ENCODE measurements at places on chromosomes 16 and 17. TPM values are rescaled to one million over a fixed set of nuclear protein-coding genes. Genes with fewer than 3 reads are reported as not detected.

- no peak for DNase-seq
These were observed 16.3 kb upstream of the WFIKKN2 start for GRCh38 chr17:50818921-50819657.

- DNase-seq = no peak
These were observed 152.2 kb downstream of the NTN1 start for GRCh38 chr17:9173386-9173983.

- no peak for DNase-seq
These were observed 24.9 kb downstream of the SCNN1G start for GRCh38 chr16:23207485-23207884.

- no peak for DNase-seq
These were observed 22.6 kb upstream of the KIFC3 start for GRCh38 chr16:57824888-57825287.

DNA sequence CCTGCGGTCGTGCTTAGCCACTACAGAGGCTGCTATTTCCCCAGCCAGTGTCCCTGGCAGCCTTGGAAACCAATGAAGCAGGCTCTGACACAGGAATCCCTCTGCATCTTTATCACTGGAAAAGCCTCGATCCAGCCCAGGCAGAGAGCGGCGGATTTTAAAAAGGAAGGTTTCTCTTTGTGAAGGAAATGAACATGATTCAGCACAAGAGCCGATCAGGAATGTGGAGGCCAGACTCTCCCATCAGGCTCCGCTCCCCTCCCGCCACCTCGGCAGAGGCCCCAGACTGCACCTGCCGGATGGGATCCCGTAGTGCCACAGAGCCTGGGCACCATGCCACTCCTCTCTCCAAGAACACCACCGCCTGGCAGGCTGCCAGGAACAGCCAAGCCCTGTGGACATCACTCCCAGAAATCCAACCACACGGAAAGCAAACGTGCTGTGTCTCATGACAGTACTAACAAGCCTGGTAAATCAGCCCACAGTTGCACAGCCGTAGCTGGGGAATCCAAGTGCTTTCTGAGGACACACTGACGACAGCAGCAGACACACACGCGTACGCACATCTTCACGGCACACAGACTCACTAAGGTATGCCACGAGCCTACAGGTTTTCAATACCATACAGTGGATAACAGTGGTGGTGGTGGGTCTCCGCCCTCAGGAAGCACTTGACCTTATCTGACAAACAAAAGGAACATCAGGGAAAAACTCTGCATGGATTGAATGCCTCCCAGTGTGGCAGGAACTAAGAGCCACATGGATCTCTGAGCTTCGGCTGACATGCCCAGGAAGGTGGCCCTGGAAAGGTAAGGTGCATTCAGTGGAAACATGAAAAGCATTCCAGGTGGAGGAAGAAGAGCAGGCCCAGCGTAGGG is 5.4 kb downstream of the LRRC75A start:
- no peak for DNase-seq

DNA sequence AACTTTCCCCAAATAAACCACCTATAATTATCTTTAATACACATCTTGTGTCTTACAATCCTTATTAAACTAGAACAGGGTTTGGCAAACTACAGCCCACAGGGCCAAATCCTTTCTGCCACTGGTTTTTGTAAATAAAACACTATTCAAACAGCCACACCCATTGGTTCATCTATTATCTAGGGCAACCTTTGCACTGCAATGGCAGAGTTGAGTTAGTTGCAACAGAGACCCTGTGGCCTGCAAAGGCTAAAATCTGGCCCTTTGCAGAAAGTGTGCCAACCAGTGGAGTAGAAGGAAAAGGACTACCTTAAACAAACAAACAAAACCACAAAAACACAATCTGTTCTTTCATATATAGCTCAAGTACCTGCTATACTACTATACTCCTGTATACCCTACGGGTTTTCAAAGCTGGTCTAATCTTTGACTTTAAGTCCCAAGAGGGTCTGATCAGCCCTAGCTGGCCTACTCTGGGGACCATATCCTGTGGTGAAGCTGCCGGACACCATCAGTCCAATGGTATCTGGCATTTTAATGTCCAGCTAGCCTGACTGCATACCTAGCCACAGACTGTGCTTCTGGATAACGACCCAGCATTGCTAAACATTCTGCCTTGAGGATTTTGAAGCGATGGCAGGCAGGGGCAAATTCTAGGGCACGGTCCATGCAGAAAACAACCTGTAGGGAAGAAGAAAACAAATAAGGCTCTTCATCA is 23.3 kb downstream of the CNP start:
- no peak for DNase-seq

DNA sequence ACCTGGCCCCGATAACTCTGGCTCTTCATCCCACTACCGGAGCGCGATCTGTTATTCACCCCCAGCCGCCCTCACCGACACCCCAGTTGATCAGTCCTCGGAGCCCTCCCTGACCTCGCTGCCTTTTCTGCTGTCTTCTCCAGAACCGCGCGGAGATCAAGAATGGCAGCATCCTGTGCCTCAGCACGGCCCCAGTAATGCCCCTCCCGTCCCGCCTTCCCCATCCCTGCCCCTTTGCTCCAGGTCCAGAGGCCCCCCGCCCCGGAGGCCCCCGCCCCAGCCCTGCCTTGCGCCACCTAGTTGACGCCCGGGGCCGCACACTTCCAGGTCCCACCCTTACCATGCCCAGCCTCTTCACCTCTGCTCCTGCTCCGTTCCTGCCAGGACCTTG is 872 bp downstream of the ELMO3 start:
- no peak for DNase-seq

DNA sequence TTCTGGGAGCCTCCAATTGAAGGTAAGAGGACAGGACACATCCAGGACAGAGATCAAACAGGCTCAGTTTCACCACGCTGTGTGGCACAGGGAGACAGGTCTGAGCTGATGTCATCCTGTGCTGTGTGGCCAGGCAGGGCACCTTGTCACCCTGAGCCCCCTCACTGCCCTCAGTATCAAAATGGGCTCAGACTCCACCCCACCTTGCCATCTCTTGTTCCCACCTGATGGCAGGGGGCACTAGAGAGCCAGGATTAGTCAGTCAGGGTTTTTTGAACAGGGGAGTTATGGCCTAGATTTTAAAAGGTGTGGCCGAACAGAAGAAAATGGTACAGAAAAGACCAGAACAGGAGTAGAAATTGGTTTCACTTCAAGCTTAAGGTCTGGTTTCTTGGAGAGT is 2.6 kb downstream of the KAT2A start:
- DNase-seq = peak; percentile 25

GRCh38 chr16:69329369-69330285 is 761 bp downstream of the PDF start:
- no peak for DNase-seq

- DNase-seq = no peak
These were observed 28.2 kb downstream of the GJC1 start for GRCh38 chr17:44801880-44802279.

DNA sequence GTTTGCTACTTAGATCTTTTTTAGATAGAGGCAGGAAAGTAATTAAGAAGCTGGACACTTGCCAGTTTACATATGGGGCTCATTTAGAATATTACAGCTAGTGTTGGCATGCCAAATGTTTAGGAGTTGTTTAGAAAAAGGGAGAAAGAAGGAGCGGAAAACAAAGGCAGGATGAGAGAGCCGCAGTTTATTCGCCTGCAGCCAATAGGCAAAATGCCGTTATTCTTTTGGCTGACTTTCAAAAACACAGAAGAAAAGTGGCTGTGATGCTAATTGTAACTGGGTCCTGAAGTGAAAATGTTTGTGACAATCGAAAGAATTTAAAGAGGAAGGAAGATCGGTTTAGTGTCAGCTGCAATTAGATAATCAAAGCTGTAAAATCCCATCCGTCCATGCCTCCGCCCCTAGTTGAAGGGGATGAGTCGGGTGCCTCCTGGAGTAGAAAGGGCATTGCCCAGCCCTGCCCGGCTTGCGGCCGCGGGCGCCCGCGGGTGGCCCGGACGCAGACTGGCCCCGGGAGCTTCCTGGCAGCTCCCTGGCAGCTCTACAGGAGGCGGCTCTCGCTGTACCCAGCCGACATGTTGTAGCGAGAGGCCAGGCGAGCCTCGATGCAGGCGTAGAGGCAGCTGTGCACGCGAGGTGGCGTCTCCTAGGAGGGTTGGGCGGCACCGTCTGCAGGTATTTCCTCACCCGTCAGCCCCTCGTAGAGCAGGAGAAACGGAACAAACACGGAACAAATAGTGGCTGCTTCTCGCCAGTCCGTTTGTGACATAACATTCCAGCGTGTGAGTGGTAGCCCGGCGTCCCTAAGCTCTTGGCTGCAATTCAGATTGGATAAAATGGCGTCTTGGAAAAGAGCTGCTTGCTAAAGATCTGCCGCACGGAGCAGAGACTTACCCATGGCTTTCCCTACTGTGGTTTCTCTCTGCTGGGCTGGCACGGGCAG is 82.2 kb downstream of the TNRC6C start:
- DNase-seq = peak; percentile 17

- no peak for DNase-seq
These were observed 16.0 kb upstream of the SCNN1B start for GRCh38 chr16:23286131-23286532.

DNA sequence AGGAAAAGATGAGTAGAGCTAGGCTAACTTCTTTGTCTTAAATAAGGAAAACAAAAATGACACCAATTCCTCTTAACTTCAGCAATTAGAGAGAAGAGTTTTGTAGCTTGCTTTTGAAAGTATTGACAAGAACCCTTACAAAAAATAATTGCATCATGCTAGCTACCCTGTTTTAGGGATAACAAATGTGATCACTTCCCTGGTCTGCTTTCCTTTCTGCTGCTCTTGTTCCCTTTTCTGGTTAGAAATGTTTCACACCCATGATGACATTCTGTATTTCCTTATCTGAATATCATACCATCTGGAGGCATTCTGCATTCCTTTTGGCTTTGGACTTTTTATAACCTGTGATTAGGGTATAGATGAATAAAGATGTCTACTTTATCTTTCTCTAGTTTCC is 9.9 kb upstream of the SMIM36 start:
- no peak for DNase-seq

DNA sequence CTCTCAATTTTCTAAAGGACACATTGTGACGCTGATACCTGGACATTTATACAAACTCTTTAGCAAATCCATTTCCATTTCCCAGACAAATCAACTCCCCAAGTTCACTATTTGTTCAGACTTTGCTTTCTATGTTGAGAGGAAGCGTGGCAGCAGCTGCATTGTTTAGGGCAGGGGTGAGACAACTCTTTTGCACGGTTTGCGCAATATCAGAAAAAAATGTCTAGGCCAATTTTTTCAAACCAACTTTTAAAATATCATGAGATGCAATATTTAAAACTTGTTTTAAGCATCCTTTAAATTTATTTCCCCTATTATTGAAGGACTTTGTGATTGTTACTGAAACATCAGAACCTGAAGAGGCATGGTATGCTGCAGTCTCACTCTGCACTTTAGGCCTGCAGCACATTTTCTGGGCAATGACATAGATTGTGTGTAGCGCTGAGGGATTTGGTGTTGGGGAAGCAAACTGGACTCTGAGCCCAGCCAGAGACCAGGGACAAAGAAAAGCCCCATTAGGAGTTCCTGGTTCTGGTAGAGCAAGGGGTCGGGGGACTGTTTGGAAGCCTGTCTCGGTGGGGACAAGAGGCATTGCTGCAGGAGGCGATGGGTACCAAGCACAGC is 6.4 kb upstream of the CCDC182 start:
- no peak for DNase-seq

The SLFN12 gene
- 2.1 TPM for polyA plus RNA-seq

The MC1R gene
- polyA plus RNA-seq = not detected

The PMFBP1 gene
- polyA plus RNA-seq = 0.13 TPM

The LRRC3C gene
- not detected for polyA plus RNA-seq

The KRT33A gene
- not detected for polyA plus RNA-seq
